H54 (cell line): ENCODE measurements at places on chromosomes 16 and 17.

- DNase-seq = no peak
Measured at GRCh38 chr16:19853742-19854542, 30.7 kb downstream of the GPRC5B start.

DNA sequence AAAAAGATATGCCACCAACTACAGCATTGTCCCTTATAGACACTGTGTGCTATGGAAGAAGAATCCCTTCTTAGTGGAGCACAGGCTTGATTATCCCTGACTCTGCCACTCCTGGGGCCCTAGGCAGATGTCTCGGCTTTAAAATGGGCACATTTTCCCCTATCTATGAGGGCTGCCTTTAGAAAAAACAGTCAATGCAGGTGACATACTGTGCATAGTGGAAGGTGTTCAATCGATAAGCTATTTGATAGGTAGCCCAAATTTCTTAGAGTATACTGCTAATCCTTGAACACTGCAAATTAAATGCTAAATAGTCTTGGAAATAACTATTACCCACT, 64.4 kb downstream of the PARN start:
- no peak for DNase-seq

GRCh38 chr17:14204084-14204483, 32.6 kb downstream of the CDRT15 start:
- DNase-seq = no peak

- no peak for DNase-seq
Measured at GRCh38 chr16:64150193-64150592, 971.7 kb downstream of the CDH11 start.

GRCh38 chr16:56438038-56438437, 12.7 kb upstream of the AMFR start:
- DNase-seq = no peak

DNA sequence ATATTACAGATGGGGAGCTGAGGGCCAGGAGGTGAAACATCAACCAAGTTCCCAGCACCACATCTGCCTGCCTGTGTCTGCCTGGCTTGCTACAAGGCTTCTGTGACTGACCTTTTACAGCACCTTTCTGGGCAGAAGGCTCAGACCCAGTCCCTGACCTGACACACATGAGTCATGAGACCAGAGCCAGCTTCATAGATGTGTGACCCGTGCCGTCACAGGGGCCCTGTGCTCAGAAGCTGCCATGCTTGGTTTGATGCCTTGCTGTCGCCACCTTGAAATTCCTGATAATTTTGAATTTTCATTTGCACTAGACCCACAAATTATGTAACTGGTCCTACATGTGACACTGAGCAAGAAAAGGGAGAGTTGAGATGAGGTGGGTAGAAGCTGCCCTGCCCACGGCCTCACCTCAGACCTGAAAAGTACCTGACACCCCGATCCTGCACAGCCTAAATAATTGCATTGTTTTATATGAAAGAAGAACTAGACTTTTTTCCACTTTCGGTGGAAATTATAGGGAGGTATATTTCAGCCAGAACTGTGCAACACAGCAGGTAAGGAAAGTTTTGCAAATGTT, 13.3 kb upstream of the PECAM1 start:
- DNase-seq = no peak

- no peak for DNase-seq
Measured at GRCh38 chr16:9567666-9568065, 476.2 kb downstream of the HAPSTR1 start.

DNA sequence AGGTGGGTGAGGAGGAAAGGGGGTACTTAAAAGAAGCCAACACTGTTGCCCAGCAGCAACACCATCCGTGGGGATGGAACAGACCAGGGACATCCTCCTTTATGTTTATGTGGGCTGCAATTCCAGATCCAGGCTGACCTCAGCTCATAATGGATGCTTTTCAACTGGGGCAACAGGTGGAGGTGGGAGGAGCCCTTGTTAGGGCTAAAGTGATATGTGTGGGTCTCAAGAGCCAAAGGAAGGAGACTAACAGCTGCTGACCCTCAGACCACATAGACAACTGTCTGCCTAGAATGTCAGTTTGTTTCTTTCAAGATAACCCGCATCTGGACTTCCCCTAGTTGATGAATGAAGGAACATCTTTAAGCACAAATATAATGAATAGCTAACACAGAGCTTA, 2.0 kb upstream of the INPP5K start:
- DNase-seq = no peak

- no peak for DNase-seq
Measured at GRCh38 chr17:2780256-2780655, 16.0 kb upstream of the RAP1GAP2 start.

- DNase-seq = no peak
Measured at GRCh38 chr16:74477226-74477625, 55.9 kb upstream of the CLEC18B start.

- no peak for DNase-seq
Measured at GRCh38 chr17:50866950-50867362, 802 bp upstream of the TOB1 start.

DNA sequence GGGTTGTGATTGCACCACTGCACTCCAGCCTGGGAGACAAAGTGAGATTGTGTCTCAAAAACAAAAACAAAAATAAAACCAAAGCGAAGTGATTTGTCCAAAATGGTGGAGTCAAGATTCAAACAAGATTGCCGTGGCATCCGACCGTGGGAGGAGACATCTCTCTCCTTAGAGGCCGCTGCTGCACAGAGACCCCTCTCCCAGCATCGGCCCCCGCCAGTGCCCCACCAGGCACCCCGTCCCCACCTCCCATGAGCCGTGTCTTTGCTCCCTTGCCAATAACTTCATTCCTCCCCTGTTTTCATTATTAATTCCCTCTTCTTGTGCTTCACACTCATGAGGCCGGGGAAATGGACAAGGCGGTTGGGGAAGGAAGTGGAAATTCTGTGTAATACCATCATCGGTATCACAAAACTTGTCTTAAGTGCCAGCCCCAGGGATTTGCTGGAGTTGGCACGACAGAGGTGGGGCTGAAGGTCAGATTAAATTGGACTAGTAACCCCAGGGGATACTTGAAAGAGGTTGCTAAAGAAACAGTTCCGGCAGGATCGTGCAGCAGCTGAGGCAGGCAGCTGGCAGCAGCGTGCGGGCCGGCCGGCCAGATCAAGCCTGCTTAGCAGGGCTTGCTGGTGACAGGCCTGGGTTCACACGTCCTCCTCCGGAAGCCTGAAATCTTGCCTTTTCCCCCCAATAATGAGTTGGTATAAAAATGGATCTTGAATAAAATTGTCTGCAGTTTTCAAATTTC, 66.8 kb downstream of the RTN4RL1 start:
- DNase-seq = no peak

GRCh38 chr16:53804467-53804866, 100.5 kb downstream of the FTO start:
- DNase-seq = no peak

- no peak for DNase-seq
Measured at GRCh38 chr17:38460082-38460715, 31.9 kb downstream of the ARHGAP23 start.

GRCh38 chr16:89921702-89922476, 1.3 kb upstream of the TUBB3 start:
- DNase-seq = peak; percentile 97
